GM18507 (cell line): ENCODE measurements at places on chromosomes 11 and 22.

DNA sequence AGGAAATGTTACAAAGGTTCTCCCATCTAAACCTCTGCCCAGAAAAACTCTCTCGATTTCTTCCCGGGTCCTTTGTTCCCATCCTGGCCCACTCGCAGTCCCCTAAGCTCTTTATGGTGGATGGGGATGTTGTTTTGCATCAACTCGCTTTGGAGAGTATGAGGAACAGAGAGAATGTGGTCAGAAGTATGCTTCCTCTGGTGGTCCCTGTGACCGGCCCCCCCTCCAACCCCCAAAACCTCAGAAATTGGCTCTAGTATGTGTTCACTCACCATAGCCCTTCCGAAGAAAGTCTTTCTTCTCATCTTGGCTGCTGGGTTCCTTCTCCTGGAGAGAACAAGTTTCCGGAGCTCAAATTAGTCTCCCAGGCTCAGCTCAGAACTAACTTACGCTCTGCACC is 54.4 kb downstream of the GRAMD1B start:
- DNase-seq, result no peak

- DNase-seq, result no peak
Measured at GRCh38 chr11:870418-870817, 27.8 kb downstream of the TSPAN4 start.

- DNase-seq, result no peak
Measured at GRCh38 chr11:9651481-9651880, 12.4 kb upstream of the SWAP70 start.

DNA sequence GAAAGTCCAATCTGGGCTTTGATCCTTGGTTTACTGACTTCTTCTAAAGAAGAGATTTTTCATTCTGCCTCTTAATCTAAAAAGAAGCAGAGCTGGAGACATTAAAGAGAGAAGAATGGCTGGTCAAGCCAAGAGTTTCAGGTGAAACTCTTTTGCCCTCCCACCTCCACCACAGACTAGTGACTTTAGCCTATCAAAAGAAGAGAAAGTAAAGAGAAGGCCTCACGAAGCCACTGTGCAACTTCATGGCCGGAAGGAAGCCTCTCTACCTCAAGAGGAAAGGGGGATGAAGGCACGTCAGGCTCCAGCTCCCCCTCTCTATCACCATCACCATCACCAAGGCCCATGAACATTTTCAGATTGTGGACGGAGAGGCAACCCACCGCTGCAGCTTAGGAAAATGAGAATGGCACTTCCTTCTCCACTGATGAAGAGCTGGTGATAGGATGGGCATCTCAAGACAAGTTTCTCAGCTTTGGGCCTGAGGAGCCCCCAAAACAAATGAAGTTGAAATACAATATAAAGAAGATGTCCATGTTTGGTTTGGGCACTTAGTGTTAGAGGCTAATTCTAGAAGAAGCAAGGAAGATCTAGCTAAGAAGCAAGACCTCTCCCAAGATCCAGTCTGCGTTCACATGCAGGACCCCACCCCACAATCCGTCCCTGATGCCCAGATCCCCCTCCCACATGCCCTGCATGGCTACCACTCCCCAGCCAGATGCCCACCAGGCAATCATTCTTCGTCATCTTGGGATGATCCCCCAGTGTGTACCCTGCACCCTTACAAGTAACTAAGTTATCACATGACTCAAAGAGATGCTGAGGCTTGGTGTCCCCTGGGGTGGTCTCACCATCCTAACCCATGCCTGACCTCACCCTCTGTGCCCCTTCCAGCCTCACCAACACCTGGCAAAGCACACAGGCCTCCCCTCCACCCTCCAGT is 52.6 kb downstream of the IGSF9B start:
- no peak for DNase-seq
